ENCODE measurements at places on chromosomes 5 and 9. TPM values are rescaled to one million over a fixed set of nuclear protein-coding genes. Genes with fewer than 3 reads are reported as not detected.

The SPATA31A1 gene
- total RNA-seq: not detected

The SPINK13 gene
- not detected for total RNA-seq

The PCDHAC2 gene
- total RNA-seq: 0.24 TPM

The OXCT1 gene
- total RNA-seq: 27.0 TPM

The RLN2 gene
- total RNA-seq: not detected

DNA sequence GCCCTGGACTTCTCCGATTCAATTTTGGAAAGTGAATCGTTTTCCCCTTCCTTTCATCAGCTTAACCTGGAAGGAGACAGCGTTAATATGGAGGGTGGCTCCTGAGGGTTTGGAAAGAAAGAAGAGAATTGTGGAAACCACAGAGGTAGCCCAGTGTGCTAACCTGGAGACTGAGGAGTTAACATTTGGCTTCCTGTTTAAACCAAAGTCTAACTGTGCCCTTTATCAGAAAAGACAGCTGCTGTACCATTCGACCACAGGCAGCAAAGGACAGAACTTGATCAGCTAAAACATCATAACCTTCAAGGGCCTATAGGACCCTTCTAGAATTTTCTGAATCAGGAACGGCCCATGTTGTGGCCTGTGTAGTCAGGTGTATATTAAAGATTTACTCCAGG lies 735 bp downstream of the IDNK start:
- ATAC-seq: no peak

- no peak for ATAC-seq
These were observed 417 bp downstream of the SRD5A1 start for GRCh38 chr5:6633469-6634245.

GRCh38 chr5:96648023-96648422 lies 14.2 kb upstream of the CAST start:
- ATAC-seq: no peak

DNA sequence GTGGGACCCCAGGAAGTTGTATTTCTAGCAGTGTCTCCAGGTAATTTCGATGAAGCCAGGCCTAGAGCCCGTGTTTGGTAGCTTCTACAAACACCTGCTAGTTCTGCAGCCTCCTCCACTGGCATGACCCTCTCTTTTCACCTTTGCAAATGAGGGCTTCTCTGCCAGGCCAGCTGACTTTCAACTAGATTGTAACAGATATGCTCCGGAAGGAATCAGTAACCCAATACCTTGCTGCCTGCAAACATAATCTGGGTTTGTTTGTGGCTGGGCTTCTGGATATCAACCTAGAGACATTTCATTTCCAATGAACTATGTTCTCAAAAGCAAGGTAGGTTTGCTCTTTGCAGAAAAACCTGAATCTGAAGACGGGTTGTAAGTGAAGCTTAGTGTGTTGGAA lies 354.8 kb downstream of the DMRT2 start:
- no peak for ATAC-seq

DNA sequence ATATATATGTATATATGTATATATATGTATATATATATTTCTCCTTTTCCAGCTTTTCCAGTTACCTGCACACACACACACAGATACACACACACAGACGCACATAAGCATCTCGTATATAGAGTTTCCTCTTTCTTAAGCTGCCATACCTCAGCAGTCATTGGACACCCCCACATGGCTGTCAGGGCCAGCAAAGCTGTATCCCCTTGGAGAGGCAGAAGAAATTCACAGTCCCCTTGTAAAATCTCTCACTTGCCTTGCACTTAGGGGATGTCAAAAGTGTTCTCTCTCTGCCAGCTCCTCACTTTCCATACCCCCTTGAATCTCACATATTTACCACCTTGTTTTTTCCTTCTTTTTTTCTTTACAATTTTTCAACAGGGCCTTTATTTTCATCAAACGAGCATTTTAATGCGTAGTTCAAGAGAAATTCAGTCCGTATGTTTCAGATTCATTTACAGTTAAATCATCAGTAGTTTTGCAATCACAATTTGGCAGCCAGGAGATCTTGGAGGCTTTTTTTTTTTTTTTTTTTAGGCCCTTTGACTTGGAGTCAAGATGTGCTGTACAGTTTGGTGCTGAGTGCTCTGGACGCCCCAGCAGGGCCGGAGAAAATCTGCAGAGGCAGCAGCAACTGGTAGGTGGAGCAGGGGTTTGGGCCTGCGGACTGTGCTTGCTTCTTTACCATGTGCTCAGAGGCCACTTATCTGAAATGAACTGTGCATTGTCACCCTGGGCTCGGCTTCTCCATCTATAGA lies 244.9 kb upstream of the KLF4 start:
- no peak for ATAC-seq

DNA sequence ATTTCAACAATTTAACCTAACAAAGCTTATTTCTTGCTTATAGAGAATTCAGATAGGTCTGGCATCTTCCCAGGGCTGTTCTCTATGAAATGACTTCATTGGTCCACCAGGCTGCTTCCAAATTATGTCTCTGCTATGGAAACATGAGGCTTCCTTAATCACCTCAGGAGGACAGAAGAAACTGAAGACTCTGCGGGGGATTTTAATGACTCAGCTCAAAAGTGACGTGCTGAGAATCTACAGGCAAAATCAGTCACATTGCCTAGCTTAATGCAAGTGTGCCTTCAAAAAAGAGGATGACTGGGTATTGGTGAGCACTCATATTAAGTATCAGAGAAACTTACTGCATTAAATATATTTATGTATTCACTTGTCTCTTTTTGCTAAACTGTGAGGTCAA lies 315.5 kb upstream of the RGMB start:
- ATAC-seq: no peak

DNA sequence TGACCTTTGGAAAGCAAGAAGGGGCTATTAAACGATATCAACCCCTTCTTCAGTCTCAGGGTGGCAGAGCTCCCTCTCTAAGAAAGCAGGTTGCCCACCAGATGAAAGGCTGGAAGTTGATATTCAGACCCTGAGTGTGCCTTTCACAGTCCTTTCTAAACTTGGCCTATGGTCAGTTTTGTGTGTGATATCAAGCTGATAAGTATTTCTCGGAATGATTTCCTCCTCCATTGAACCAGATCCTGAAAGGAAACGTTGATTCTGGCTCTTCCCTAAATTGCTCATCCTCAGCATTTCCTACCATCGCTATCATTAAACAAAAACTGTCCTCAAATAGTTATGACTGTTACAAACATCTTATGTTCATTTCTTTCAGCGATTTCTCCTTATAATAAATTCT lies 130.4 kb downstream of the CEMIP2 start:
- ATAC-seq: no peak

DNA sequence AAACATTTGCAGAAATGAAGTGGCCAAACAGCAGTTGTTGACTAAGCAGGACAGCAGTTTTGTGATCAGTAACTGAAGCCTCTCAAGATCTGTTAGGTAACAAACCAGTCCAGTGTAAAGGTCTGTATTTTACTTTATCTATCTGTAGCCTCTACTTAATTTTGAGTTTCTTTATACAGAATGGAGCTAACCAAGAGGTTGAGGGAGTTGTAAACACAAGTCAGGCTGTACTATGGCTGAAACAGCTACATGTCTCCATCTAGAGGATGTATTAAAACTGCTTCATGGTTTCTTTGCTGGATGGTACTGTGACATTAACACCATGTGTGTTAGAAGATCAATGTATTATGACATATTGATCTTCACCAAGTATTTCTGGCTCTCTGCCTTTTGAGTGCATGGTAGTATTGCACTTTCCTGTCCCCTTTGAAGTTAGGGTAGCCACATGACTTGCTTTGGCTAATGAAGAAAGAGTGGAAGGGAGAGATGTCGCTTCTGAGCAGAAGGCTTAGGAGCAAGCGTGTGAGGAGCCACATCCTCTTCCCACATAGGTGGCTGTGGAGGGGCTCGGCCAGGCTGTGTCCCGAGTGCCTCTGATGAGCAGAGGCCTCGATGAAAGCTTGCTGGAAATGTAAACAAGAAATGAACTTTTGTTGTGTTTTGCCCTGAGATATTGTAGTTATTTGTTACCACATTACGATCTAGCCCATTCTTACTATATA lies 105.6 kb upstream of the PCA3 start:
- peak; percentile 67 for ATAC-seq

Measured in esophagus mucosa (tissue), 1 donor.